ENCODE measurements at places on chromosomes 12 and 14. TPM values are rescaled to one million over a fixed set of nuclear protein-coding genes. Genes with fewer than 3 reads are reported as not detected.
A peak's percentile ranks its signal among the peaks of the same experiment; 100 is the strongest.

- peak overlapping the region; percentile 99 for H3K27ac ChIP-seq
- no peaks in the 10 kb centered on the region for H3K27me3 ChIP-seq
- peaks cover 56% of the 10 kb centered on the region for H3K36me3 ChIP-seq
- H3K4me3 ChIP-seq = no peak overlapping the region
Observed at GRCh38 chr14:69672356-69672755, 61.0 kb downstream of the SUSD6 start.

GRCh38 chr12:49866859-49867569 lies 24.1 kb upstream of the BCDIN3D start:
- peak; percentile 86 for DNase-seq
- no peak overlapping the region for H3K27ac ChIP-seq
- no peaks in the 10 kb centered on the region for H3K27me3 ChIP-seq
- no peaks in the 10 kb centered on the region for H3K4me1 ChIP-seq
- H3K4me3 ChIP-seq = no peak overlapping the region

OR9K2 gene
- not detected for total RNA-seq

FOXN4 gene
- not detected for total RNA-seq

CIROP gene
- not detected for total RNA-seq

DNA sequence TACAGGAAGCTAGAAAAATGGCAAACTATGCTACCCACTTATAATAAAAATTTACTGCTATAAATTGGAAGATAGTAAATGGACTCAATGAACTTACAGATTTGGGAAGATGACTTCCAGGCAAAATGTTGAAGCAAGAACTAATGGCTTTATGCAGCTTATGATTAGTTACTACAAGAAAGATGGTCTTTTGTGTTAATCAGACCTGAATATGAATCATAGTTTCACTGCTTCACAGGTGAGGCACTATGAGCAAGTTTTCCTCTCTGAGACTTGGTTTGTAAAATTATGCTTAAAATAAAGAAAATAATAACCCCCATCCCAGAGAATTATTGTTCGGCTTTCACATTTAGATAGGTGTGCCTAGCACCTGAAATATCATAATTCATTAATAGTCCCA lies 19.8 kb upstream of the DCN start:
- peaks cover 5% of the 10 kb centered on the region for H3K27me3 ChIP-seq
- no peak for DNase-seq
- no peak overlapping the region for H3K4me3 ChIP-seq
- no peak overlapping the region for H3K27ac ChIP-seq
- no peaks in the 10 kb centered on the region for H3K4me1 ChIP-seq

GRCh38 chr12:116278667-116279066 lies 1.2 kb upstream of the MED13L start:
- DNase-seq = no peak
- H3K36me3 ChIP-seq = no peaks in the 10 kb centered on the region
- peak overlapping the region; percentile 81 for H3K27ac ChIP-seq
- no peaks in the 10 kb centered on the region for H3K27me3 ChIP-seq

GRCh38 chr12:47556261-47557030 lies 149.4 kb downstream of the RPAP3 start:
- H3K4me3 ChIP-seq = no peak overlapping the region
- no peaks in the 10 kb centered on the region for H3K27me3 ChIP-seq
- no peak overlapping the region for H3K27ac ChIP-seq
- H3K36me3 ChIP-seq = peaks cover 2% of the 10 kb centered on the region

NANOG gene
- total RNA-seq = not detected

DNA sequence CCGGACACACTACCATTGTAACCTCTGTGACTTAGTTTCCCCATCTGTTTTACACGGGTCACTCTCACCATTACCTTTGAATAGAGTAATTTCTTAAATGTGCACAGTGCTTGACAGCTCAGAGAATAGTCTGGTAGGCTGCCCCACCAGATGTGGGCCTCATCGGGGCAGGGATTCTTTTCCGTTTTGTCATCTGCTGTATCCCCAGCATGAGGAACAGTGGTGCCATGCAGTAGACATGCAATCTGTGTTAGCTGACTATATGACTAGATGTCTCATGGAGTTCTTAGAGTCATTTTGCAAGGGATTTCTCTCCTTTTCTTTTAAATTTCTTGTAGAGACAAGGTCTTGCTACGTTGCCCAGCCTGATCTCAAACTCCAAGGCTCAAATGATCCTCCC lies 44.9 kb upstream of the PLEKHG3 start:
- H3K27ac ChIP-seq = no peak overlapping the region
- H3K4me3 ChIP-seq = no peak overlapping the region
- H3K36me3 ChIP-seq = no peaks in the 10 kb centered on the region
- H3K4me1 ChIP-seq = peaks cover 11% of the 10 kb centered on the region

DNA sequence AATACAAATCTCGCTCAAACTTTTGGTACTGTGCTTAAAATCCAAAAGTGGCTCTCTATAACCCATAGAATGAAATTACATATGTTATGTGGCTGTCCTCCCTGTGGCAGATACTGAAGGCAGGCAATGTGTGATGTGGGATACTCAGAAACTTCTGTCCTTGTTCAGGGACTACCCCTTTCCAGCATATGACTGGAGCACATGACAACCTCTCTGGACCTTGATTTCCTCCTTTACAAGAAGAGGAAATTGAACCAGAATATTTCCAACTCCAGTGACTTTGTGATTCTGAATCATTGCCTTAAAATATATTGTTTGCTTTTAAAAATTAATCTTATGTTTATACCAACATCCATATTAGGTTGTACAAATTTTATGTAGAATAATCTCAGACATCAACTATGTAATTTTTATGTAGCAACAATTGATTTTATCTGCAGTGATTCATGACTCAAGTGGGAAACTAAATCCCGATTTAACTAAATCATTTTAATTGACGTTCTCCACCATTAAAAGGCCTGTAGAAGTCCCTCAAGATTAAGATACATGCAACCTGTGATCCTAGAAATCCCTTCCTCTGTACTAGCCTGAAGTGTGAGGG lies 162.4 kb downstream of the AKAP6 start:
- no peaks in the 10 kb centered on the region for H3K4me1 ChIP-seq
- no peak overlapping the region for H3K27ac ChIP-seq
- no peak overlapping the region for H3K4me3 ChIP-seq
- H3K36me3 ChIP-seq = no peaks in the 10 kb centered on the region

- peaks cover 4% of the 10 kb centered on the region for H3K4me1 ChIP-seq
- no peak overlapping the region for H3K4me3 ChIP-seq
- H3K36me3 ChIP-seq = no peaks in the 10 kb centered on the region
- no peak overlapping the region for H3K27ac ChIP-seq
Observed at GRCh38 chr14:105537580-105538474, 11.4 kb downstream of the TMEM121 start.

- H3K27me3 ChIP-seq = peaks cover 23% of the 10 kb centered on the region
- no peak overlapping the region for H3K27ac ChIP-seq
- H3K4me3 ChIP-seq = no peak overlapping the region
Observed at GRCh38 chr12:13942826-13943225, 38.6 kb downstream of the GRIN2B start.

SPX gene
- total RNA-seq = 0.61 TPM

DNA sequence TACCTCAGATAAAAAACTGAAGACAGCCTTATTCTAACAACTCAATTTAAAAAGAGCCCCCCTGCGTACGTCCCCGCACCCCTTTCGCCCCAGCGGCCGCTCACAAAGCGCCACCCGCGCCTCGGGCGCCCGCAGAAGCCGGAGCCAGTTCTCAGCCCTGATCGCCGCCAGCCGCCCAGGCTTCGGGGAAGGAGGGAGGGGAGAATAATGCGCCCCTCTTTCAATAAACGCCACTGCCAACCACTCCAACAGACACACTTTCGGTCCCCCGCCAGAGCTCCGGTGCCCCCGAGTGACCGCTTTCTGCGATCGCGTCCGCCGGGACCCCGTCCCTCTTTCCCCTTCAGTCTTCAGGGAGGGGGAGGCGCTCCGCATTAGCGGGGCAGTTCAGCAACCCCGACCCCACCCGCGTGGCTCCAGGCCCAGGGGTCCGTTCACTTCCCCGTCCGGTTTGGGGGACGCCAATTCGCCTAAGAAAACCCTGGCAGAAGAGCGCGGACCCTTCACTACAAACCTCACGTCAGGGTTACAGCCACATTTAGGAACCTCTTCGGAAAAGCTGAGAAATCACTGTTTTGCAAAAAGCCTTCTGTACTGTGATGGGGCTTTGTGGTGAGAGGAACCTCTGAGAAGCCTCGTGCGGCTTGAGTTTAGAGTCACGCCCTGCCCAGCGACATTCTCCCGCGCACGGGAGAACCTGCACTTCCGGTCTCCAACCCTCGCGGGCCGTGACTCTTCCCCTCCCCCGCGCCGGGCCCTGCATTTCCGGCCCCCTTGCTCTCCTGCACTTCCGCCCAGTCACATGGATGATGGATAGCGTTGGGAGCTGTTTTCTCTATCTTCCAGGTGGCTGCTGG lies 18.7 kb downstream of the FOXG1 start:
- peaks cover 3% of the 10 kb centered on the region for H3K36me3 ChIP-seq
- no peak overlapping the region for H3K27ac ChIP-seq
- H3K4me3 ChIP-seq = no peak overlapping the region
- peaks cover 26% of the 10 kb centered on the region for H3K27me3 ChIP-seq
- peak; percentile 23 for DNase-seq
- peaks cover 4% of the 10 kb centered on the region for H3K4me1 ChIP-seq

PIWIL1 gene
- not detected for total RNA-seq

DNA sequence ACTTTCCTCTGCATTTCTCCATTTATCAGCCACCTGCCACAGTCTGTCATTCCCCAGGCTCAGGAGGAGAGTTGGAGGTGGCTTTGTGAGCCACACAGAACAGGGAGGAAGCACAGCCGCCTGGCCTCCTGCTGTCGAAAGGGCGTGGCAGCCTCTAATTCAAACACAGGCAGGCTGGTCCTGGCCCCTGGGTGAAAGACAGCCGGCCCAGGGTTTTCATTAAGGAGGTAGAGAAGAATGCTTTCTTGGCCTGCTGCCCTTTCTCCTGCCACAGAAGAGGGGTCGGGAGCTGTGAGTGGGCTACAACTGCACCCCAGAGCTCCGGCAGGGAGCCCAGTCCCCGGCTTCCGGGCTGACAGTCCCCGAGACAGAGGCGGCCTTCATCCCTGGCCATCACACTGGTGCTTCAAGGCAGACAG lies 108.6 kb upstream of the FZD10 start:
- H3K27ac ChIP-seq = no peak overlapping the region
- H3K36me3 ChIP-seq = peaks cover 5% of the 10 kb centered on the region
- peaks cover 18% of the 10 kb centered on the region for H3K27me3 ChIP-seq
- DNase-seq = no peak
- no peak overlapping the region for H3K4me3 ChIP-seq

DNA sequence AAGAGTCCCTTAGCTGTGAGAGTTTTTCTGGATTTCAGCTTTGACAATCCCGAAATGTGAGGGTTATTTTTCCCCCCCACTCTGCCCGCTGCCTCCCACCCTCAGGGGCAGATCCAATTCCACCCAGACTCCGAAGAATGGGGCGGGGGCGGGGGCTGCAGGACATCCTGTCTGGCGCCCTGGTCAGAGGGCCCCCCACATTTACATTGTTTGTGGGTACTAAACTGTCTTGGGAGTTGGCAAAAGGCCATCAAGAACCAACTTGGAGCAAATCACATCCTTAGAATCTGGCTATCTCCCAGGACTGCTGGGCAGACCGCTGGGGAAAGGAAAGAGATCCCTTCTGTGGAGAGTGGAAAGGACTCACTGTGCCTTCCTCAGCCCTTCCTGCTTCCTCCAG lies 2.4 kb downstream of the EMP1 start:
- H3K36me3 ChIP-seq = no peaks in the 10 kb centered on the region
- no peak overlapping the region for H3K27ac ChIP-seq
- peaks cover 32% of the 10 kb centered on the region for H3K4me1 ChIP-seq
- no peak overlapping the region for H3K4me3 ChIP-seq

GRCh38 chr12:89690925-89691324 lies 17.7 kb downstream of the ATP2B1 start:
- H3K27ac ChIP-seq = no peak overlapping the region
- H3K36me3 ChIP-seq = peaks cover 5% of the 10 kb centered on the region
- no peak for DNase-seq
- no peak overlapping the region for H3K4me3 ChIP-seq

GRCh38 chr12:86931714-86932113 lies 675.5 kb upstream of the MGAT4C start:
- H3K27ac ChIP-seq = no peak overlapping the region
- no peak overlapping the region for H3K4me3 ChIP-seq
- no peaks in the 10 kb centered on the region for H3K36me3 ChIP-seq
- no peaks in the 10 kb centered on the region for H3K4me1 ChIP-seq

DNA sequence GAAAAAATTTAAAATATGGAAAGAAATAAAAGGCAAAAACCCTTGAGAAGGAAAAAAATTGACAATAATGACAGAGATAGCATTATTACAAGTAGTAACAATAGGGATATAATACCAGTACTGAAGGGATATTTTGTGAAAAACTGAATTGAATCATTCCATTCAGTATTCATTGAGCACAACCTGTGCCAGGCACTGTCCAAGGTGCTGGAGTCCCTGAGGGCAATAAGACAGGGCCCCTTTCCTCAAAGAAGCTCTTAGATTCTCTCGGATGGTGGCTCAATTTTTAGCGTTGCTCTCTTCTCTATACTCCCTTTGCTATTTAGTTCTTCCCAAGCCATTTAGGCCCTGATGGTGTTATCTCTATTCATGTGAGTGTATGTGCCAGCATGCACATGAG lies 34.3 kb upstream of the GAS2L3 start:
- H3K27me3 ChIP-seq = peaks cover 9% of the 10 kb centered on the region
- no peaks in the 10 kb centered on the region for H3K36me3 ChIP-seq
- H3K27ac ChIP-seq = no peak overlapping the region
- DNase-seq = peak; percentile 44
- H3K4me1 ChIP-seq = no peaks in the 10 kb centered on the region

- H3K36me3 ChIP-seq = no peaks in the 10 kb centered on the region
- no peak overlapping the region for H3K27ac ChIP-seq
- no peak overlapping the region for H3K4me3 ChIP-seq
- no peaks in the 10 kb centered on the region for H3K4me1 ChIP-seq
- DNase-seq = no peak
Observed at GRCh38 chr12:124836759-124837158, 26.9 kb downstream of the SCARB1 start.

MYO1A gene
- total RNA-seq = 2.6 TPM

DHRS7 gene
- total RNA-seq = 46.3 TPM

DNA sequence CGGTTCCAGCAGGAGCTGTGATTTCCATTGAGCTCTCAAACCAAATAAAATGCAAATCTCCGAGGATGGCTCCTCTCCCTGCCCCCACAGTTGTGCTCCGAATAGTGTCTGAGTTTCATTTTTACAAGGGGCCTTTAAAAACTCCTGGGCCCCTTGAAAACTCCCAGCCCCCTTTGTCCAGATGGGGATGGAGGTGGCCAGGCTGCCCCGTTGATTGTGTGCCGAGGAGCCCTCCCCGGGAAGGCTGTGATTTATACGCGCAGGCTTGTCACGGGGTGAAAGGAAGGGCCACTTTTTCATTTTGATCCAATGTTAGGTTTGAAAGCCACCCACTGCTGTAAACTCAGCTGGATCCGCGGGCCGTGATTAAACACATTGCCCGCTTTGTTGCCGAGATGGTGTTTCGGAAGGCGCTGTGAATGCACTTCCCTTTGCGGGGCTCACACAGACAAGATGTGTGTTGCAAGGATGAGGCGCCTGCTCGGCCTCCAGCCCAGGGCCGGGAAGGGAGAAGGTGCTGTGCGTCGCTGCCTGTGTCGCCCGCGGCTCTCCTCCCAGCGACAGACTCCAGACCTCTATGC lies 98.8 kb downstream of the TMEM132C start:
- no peaks in the 10 kb centered on the region for H3K4me1 ChIP-seq
- peaks cover 11% of the 10 kb centered on the region for H3K27me3 ChIP-seq
- peak; percentile 5 for DNase-seq
- no peak overlapping the region for H3K4me3 ChIP-seq

- H3K27ac ChIP-seq = no peak overlapping the region
- H3K27me3 ChIP-seq = no peaks in the 10 kb centered on the region
- no peak for DNase-seq
- no peaks in the 10 kb centered on the region for H3K4me1 ChIP-seq
Observed at GRCh38 chr12:28459481-28459880, 269.2 kb downstream of the CCDC91 start.

- H3K27me3 ChIP-seq = no peaks in the 10 kb centered on the region
- no peak for DNase-seq
- no peak overlapping the region for H3K27ac ChIP-seq
- peaks cover 14% of the 10 kb centered on the region for H3K36me3 ChIP-seq
Observed at GRCh38 chr12:125029761-125030358, 35.4 kb upstream of the AACS start.

TAS2R46 gene
- total RNA-seq = not detected

Measured in activated CD4-positive, alpha-beta T cell treated with anti-CD3 and anti-CD28 coated beads for 36 hours (primary cell).